Astrocyte of the hippocampus (primary cell): ENCODE measurements at places on chromosomes 2 and 18.

GRCh38 chr2:46970334-46971288 lies 55.0 kb upstream of the MCFD2 start:
- DNase-seq, result peak; percentile 48

DNA sequence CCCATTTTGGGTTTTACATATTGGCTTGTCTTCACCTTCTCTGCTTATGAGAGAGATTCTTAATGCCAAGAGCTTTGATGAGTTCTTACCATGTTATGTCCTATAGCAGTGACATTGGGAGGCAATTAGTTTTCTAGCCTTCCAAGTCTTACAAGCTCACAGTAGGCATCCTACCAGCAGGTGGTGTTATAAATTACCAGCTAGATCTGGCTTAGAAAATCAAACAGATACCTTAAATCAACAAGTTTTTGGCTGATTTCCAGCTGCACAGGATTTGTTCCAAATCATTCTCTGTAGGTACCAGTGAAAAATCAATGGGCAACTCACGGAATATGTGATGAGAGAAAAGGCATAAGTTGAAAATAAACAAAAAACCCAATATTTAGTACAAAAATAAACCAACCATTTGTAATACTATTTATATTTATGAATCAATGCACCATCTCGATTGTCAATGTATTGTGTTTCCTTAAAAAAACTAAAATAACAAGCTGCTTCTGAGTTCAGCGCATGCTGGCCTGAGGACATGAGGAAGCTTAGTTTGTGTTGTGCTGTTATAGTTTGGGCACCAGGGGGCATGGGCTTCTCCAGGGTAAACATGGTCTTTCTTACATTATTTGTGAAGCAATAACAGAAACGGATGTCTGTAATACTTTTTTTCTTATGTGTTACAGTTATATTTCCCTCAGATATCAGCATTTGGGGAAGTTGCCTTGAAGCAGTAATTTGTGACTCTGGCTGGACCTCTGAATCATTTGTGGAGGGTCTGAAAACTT lies 34.1 kb upstream of the NXPH2 start:
- DNase-seq, result no peak

- peak; percentile 86 for DNase-seq
Measured at GRCh38 chr2:101341901-101342624, 33.6 kb upstream of the RNF149 start.

- no peak for DNase-seq
Measured at GRCh38 chr2:30273574-30273929, 42.2 kb downstream of the LBH start.

- no peak for DNase-seq
Measured at GRCh38 chr2:148796735-148797512, 78.1 kb upstream of the KIF5C start.

GRCh38 chr2:10934979-10935350 lies 23.2 kb downstream of the KCNF1 start:
- DNase-seq, result no peak

- DNase-seq, result peak; percentile 59
Measured at GRCh38 chr2:65129286-65129825, 550 bp downstream of the RAB1A start.
